NCI-H510A (cell line): ENCODE measurements at places on chromosomes 12 and 14.
A peak's percentile ranks its signal among the peaks of the same experiment; 100 is the strongest.

DNA sequence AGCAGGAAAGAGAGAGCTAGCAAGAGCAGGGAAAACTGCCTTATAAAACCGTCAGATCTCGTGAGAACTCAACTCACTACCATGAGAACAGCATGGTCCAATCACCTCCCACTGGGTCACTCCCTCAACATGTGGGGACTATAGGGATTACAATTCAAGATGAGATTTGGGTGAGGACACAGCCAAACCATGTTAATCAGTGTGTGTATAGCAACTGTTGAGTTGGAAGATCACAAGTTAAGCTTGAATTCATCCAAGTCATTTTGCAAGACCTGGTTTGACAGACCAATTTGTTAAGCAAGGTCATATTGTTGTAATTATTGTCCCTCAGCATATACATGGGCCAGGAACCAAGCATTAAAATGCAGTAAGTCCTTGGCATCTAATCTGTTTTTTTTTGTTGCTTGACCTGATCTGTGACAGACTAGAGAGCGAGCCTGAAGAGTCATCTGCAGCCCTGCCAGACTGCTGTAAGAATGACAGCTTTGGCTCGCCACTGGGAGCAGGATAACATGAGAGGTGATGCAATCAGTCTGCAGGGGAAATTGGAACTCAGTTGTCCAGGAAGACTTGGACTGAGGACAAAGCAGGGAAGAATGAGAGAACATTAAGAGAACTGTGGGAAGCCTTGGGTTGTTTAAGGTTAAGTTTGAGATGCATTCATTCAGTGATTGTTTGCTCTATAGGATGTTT, 297.6 kb upstream of the SEL1L start:
- DNase-seq: no peak

DNA sequence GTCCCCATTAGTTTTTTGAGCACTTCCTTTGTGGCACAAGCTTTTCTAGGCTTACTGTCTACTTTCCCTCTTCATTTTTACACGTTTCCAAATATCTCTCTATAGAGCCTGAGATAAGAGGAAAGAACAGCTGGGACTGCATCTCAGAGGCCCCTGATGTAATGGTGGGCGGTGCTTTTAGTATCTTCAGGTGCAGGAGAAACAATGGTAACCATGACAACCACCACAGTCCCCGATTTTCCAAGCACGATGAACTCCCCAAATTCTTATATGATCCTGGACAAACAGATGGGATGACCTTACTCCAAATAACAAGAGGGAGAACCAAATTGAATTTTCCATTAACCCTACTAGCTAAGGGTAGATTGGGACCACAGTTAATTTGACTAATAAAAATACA, 103.3 kb downstream of the AEBP2 start:
- no peak for DNase-seq

DNA sequence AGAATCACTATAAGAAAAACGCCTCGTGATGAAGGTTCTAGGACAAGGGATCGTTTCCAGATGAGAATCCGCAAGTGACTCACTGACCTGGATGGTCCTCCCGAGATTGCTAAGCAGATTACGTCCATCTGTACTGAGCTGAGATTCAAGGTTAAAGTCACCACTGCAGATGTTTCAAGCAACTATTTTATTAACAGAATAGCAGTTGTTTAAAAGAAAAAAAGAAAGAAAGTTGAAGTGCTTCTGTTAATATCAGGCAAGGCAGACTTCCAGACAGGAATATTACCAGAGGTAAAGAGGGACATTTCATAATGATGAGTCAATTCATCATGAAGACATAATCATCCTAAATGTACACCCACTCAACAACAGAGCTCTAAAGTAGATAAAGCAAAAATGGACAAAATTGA, 17.9 kb downstream of the PXN start:
- no peak for DNase-seq

- no peak for DNase-seq
Measured at GRCh38 chr12:124737040-124737419, 126.6 kb downstream of the SCARB1 start.

DNA sequence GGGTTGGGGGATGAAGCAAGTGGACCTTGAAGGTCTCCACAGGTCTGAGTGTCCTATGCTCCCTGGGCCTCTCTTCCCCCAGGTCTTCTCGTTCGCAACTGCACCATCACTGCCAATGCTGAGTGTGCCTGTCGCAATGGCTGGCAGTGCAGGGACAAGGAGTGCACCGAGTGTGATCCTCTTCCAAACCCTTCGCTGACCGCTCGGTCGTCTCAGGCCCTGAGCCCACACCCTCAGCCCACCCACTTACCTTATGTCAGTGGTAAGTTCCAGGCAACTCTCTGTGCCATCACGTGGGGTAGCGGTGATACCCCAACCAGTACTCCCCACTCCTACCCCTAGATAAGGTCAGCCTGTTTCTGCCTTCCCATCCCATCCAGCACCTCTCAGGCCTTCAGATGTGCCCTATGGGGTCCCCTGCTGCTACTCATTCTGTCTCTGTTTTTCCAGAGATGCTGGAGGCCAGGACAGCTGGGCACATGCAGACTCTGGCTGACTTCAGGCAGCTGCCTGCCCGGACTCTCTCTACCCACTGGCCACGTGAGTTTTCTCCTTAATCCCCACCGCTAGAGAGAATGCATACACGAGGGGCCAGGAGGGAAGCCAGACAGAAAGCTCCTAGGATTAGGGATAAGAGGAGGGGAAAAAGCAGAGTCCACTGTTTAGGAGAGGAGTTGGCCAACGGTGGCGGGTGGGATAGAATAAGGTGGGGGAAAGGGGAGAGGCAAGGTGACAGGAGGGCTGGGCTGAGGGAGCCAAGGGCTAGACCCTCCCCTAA, 1.6 kb upstream of the TAPBPL start:
- no peak for DNase-seq

GRCh38 chr12:40980427-40980961, 207.6 kb upstream of the PDZRN4 start:
- DNase-seq: no peak

GRCh38 chr14:81454572-81455218, 54.6 kb upstream of the STON2 start:
- no peak for DNase-seq

- peak; percentile 22 for DNase-seq
Measured at GRCh38 chr12:76455582-76456345, 103.8 kb downstream of the OSBPL8 start.

DNA sequence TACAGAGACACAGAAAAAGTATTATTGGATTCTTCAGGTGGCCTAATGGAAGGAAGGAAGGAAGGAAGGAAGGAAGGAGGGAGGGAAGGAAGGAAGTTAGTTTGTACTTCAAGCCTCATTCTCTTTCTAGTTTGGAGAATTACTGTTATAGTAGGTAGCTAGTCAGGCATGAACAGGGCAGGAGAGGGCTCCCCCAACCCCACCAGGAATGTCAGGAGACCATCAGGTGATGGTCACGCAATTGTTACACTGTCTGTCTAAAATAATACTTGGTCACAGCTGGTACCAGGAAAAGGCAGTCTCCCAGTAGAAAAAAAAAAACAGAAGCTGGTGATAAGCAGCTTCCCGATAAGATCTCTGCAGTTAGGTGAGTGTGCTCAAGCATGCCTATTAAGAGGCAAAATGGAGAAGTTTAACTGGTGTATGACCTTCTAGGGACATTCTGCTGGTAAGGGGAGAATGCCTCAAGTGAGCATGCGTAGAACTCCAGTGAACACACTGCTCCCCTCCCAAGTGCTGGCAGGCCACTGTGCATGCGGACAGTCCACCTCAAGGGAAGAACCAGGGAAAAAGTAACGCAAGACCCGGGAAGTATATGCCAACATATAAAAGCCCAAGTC, 358.4 kb upstream of the SOX5 start:
- no peak for DNase-seq

DNA sequence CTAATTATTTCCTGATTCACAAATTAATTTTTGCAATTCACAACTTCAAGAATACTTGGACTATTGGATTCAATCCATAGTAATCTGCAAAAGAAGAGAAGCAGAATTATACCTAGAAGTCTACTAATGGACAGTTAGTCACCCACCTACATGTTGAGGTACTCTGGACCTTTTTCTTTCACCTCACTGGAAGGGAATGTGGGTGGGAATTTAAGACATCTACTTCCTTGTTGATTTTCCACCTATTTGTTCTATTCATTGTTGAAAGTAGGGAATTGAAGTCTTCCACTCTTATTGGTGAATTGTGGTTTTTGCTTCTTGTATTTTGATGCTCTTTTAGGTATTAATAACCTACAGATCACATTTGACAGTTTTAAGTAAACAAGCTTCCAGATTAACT, 11.0 kb downstream of the RESF1 start:
- no peak for DNase-seq

DNA sequence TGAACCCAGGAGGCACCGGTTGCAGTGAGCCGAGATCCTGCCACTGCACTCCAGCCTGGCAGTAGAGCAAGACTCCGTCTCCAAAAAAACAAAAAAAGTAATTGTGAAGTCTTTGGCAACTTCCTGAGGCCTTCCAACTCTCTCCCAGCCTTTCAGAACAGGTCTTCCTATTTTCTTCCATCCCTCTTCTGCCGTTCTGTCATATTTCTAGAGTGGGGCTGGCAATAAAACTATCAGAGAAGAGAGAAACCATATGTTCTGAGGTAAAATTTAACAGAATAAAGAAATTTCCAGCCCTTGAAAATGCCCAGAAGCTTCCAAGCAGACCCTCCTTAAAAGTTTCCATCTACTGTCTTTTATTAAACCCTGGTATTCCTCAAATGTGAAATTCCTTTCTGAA, 100.4 kb downstream of the HMGA2 start:
- DNase-seq: no peak

GRCh38 chr14:99080306-99080705, 191.7 kb downstream of the BCL11B start:
- no peak for DNase-seq
